ENCODE measurements at places on chromosomes 11 and 22. TPM values are rescaled to one million over a fixed set of nuclear protein-coding genes. Genes with fewer than 3 reads are reported as not detected.
A peak's percentile ranks its signal among the peaks of the same experiment; 100 is the strongest.

GRCh38 chr11:133951327-133952198, 5.2 kb downstream of the IGSF9B start:
- no peak for DNase-seq

DNA sequence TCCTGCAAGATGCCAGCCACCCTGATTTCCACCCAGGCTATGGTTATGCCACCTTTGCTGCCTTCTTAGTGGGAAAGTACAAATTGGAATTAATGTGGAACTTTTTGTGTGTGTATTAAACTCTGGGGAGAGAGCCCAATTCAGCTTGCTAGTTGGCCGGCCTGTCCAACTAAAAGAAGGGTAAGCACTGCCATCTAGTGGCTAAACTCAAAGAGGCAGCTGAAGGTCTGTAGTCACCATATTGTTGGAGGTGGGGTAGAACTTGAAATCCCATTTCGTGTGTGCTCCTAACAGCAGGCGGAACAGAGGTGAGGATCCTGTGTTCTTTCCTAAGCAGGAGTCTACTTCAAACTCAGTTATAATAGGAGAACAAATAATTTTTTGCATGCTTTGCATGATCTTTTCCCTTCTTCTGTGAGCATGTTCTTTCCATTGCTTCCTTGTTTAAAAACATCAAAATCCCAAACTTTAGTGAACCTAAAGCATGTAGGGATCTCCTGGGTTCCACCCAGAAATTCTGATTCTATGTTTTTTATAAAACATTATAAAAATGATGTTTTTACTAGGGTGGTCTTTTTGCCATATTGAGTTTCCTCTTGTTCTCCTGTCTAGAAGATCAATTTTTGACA, 138.8 kb upstream of the SORL1-AS1 start:
- peak; percentile 64 for DNase-seq

GRCh38 chr11:108592591-108593213, 866 bp downstream of the EXPH5 start:
- no peak for DNase-seq

GRCh38 chr22:37632174-37633088, 7.0 kb upstream of the SH3BP1 start:
- DNase-seq = no peak

DNA sequence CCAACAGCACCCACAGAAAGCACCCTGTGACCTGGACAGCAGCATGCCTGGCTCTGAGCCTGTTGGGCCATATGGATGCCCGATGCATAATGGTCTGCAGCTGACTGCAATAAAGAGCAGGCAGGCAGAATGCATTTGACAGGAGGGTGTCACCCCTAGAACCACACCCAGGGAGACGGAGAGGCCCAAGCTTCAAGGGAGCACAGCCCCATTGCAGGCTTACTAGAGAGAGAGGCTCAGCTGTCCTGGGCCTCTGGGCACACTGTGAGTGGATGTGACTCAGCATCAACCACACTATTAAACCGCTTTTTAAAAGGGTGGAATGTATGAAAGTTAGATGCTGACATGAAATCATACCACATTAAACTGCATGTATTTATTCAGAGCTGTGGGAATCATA, 365.3 kb downstream of the CTTN start:
- DNase-seq = no peak

GRCh38 chr11:115180272-115180671, 323.9 kb downstream of the CADM1 start:
- DNase-seq = no peak

DNA sequence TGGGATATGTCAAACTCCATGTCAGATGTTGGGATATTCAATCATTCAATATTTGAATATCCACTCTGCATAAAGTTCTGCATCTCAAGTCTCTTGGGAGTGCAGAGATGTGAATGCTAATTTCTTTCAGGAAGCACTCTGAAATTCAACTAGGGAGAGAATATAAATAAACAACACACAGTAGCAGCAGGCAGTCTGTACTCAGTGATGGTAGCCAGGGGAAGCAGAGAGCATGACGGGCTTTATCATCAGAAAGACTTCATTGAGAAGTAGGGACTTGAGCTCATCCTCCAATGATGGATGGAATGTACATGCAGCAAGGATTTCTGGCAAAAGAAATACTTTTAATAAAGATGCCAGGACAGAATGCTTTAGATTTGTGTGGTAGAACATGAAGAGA, 9.8 kb upstream of the TEAD1 start:
- DNase-seq = no peak

DNA sequence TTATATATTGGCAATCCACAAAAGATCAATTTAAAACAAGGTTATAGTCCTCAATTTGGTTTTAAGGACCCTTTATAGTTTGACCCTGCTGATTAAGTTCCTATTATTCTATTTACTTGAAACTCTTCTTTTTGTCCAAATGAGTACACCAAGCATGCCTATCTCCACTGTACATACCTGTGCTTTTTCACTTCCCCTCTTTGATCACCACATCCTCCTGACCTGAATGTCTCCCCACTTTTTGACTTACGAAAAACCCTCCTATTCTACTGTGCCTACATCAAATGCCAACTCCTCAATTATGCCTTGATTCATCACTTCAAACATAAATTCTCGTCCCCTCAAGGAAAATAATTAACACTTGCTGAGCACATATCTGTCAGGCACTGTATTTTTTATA, 113.5 kb downstream of the SOX6 start:
- no peak for DNase-seq

GRCh38 chr22:49136041-49136815, 691.4 kb downstream of the BRD1 start:
- DNase-seq = no peak

DNA sequence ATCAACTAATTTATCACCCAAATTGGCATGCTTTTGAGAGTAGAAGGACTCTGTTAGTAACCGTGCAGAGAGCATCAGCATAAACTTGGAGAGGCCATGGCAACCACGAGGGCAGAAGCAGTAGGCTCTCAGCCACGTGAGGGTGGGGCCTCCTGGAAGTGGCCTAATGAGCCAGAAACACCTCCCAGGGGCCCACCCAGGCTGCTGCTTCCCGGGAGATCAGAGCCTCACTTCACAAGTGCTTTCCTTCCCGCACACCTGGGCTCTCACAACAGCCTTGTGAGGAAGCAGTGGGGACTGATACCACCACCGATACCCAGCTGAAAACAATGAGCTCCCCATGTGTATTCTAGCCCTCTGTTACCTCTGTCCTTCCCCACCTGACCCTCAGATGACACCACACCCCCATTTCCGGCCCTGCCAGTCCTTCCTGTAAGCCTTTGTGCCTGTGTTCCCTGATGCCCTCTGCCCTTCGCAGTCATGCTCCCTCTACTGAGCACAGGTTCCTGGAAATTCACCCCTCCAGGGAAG, 17.0 kb downstream of the TRIM29 start:
- no peak for DNase-seq

DNA sequence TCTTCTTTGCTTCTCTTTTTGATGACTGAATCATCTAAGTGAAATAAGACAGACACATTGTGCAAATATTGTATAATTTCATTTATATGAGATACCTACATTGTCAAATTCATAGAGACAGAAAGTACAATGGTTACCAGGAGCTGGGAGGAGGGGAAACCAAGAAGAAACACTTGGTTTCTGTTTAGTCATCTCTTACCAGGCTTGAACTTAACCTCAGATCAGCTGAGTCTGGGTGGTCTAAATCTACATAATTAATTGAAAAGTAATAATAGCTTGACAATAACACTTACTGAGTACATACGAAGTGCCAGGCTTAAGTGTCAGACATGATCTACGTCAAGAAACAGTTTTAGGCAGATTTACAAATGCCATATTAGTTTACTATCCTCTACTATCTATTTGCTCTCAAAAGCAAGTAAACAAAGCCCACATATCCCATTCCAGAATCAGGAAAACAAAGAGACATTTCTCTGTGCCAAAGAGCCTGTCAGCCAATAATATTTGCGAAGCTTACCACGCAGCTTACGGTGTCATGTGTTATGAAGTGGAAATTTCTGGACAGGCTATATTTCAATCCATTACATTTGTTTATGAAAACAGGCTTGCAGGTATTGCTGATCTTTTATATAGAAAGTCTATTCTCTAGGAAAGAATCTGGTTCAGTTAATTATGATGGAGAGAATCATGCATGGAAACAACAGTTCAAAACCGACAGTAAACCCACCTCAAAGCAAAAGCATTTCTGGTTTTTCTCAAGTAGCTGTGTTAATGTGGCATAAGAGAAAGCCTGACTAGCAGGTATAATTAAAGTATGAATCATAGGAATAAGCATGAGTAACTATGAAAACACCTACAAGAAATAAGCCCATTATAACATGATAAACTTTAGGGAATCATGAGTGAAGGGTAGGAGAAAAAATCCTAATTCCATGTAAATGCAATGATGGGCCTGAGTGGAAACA, 2.7 kb upstream of the ARHGAP42 start:
- DNase-seq = peak; percentile 12

- no peak for DNase-seq
Measured at GRCh38 chr22:20203552-20204201, 52.8 kb upstream of the CCDC188 start.

DNA sequence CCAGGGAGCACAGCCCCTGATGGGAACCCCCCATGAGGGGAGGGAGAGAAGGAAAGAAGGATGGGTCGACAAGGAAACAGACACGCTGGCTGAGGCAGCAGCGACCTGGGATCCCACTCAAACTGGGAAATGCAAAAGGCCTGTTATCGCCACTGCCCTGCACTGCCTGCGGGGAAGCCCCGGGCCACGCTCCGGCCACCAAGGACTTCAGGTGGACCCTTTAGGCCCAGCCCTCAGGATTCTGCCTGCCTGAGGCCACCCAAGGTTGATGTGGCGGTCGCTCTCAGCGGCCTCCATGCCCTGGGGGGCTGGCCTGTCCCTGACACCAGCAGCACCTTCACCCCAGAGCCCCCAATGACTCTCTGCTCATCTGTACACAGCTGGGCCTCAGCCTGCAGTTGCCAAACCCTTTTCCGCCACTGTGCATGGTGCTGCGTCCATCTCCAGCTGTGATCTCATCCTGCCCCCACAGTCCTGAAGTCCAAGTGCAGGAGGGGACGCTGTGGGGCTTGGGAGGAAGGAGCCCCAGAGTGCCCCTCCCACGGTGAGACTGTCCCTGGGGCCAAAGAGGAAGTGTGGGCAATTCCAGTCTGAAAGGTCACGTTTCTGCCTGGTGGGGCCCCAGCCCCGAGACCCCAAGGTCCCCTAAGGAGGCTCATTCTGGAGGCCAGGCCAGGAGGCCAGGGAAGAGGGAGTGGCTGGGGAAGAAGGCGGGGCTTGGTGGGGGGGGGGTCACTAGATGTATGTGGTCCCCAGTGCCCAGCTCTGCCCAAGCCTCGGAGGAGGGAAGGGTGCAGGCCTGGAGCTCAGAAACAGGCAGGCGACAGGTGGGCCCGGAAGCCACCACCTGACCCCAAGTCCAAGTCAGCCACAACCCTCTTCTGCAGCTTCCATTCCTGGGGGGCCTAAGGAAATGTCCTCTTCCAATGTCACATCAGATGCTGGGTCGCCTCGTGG, 31.6 kb downstream of the OSBPL5 start:
- DNase-seq = no peak

DNA sequence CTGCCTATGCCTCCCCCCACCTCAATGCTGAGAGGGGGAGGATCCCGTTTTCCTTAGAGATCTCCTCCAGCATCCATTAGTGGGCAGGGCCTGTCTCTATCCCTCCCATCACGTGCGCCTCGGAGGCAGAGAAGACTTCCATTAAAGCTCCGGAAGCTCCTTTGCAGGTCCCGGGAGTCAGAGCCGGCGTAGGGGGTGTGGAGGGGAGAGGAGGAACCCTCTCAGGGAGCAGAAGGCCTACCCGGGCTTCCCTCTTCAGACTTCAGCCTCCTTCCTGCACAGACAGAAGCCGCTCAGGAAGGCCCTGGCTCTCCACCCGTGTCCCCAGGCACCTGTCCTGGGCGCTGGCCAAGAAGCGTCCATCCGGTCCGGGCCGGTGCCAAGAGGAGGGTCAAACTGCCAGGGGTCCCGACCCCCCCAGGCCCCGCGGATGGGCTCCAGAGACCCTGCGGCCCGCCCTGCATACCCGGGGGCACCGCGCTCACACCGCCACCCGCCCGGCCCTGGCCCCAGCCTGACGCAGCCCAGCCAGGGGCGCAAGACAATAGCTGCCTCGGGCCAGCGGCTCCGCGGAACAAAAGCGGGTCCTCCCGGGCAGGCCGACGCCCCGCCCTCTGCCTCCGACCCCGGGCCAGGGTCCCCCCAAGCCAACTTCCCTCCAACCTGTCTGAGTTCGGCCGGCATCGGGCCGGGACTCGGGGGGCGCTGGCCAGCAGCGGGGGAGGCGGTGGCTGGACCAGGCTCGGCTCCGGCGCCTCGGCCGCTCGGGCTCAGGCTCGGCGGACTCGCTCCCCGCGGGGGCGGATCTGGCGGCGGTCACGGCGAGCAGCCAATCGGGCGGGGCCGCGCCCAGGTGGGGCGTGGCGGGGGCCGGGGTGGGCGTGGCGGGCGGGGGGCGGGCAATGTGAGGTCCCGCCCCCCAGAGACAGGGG, 29.9 kb downstream of the ARVCF start:
- no peak for DNase-seq

DNA sequence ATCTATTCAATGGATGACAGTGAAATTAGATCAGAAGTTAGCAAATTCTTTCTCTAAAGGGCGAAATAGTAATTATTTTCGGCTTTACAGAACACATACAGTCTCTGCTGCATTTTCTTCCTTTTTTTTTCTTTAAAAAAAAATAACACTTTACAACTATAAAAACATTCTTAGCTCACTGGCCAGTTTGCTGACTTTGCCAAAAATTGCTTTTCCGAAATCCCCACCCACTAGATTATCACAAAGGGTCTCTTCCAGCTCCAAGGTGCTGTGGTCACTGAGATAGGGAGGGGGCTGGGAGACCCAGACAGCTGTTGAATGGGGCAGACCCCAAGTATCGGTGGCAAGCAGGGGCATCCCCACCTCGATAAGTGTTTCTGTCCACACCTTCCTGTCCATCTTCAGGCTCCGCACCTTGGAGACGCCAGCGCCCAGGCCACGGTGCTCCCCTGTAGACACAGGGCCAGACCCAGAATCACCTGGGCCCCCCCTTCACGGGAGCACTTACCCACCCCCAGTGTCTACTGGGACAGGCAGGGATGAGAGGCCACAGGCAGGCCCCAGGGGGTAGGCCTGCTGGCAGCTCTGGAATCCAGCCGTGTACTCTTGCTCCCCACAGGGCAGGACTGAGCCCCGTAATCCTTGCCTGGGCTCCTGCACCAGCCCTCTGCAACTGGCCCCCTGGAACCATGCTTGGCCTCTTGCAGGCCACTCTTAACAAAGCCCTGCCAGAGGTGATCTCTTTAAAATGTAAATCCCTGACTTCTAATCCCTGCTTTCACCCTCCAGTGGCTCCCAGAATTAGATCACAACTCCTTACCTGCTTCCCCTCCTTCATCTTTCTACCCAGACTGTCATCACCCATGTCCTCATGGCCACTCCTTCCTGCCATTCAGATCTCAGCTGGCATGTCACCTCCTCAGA, 31.5 kb upstream of the PDE2A start:
- DNase-seq = no peak

Gene CST6
- 68.1 TPM for total RNA-seq

Gene PRR33
- total RNA-seq = not detected

Gene CD6
- total RNA-seq = 1.4 TPM

Gene PDGFD
- total RNA-seq = 0.34 TPM

Gene GALNT18
- 19.9 TPM for total RNA-seq

All from HCT116 (cell line).